ENCODE measurements at places on chromosomes 7 and 10.

DNA sequence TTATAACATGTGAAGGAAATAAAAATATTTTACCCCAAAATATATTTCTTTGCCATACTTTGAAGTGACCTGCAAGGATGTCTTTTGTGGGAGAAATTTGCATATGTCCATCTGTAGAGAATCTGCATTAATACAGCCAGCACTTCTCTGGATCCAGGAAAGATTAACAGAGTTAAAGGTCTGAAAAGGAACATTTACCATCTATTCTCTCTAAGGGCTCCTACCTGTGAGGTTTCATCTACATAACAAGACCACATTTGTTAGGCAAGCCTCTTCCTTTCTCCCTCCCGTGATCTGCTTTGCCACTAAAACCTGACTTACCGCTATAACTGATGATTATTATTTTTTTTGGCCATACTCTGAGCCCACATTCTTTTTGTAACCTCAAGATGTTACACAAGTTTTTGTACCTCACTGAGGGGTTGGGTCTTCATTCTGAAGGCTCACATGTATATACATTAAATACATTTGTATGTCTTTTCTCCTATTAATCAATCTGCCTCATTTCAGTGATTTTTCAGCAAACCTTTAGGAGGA is 129.4 kb downstream of the AKR1D1 start:
- no peak for DNase-seq

- no peak for DNase-seq
These were observed 92.6 kb downstream of the RGS10 start for GRCh38 chr10:119449760-119450461.

DNA sequence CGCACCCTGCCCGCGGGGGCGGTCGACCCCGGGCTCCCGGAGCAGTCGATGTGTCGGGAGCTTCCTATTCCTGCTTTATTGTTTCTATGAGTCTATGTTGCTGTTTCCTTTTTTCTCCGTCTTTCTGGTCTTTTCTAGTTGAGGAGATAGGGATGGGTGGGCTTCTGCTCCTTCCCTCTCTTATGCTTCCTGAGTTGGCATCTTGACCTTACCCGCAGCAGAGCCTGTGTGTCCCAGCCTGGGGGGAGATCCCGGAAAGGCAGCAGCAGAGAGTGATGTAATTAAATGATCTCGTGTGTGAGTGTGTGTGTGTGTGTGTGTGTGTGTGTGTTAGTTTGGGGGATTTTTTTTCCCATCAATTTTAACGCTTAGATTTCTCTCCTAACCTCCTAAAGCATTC is 486 bp upstream of the SORCS1 start:
- DNase-seq, result peak; percentile 35

DNA sequence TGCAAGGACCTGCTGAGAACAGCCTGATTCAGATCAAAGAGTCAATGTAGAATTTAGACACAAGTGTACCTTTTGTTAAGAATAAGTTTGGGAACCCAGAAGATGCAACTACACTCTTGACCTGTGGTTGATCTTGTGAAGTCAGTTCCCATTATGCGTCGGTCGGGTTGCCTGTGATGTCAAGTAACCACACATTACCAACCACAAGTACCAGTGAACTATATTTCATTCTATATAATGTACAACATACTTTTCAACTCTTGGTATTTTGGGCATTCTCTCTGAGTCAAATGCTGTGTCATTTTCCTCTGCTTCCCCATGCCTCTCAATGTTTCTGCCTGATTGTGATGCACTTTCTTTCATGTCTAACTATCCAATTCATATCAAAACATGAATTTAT is 426.2 kb downstream of the ETV1 start:
- no peak for DNase-seq

DNA sequence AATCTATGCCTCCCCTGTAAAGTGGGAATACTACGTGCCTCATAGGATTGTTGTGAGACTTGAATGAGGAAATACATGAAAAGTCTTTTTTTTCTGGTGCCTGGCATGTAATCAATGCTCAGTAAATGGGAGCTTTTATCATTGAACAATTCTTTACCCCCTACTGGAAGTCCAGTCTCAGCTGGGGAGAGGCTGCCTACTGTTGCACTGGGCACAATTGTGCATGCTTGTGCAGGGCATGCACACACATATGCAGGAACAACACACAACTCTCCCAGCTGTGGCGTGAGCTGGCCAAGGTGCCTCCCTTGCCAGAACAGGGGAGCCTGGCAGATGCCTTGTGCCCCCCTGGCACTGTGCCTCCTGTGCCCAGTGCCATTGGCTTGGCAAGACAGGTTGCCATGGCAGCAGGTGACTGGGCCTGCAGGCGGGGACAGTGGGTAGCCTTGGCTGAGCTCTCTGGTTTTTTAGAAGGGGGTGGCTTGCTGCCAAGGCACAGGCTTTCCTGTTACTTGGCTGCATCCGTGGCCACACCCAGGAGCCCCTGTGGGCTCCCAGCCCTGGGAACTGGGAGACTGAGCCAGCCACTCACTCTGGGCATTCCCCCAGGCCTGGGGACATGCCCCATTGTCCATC is 16.1 kb upstream of the PALD1 start:
- no peak for DNase-seq

DNA sequence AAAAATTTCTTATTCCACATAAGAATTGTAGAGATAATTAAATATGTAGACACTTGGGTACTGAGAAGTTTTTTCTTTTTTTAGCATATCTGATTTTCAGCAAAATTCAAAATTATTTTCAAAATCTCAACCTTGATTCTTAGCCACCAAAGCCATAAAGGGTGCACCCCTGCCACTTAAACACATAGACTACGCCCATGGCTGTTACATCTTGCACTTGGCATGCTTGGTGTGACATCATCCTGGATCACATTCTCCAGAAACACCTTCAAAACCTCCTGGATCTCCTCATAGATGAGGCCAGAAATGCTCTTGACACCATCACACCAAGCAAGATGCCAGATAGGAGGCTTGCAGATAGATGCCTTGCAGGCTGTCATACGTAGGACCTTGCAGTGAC is 89.1 kb upstream of the KLF14 start:
- DNase-seq, result no peak

- DNase-seq, result no peak
These were observed 42.9 kb downstream of the RAB18 start for GRCh38 chr10:27547047-27547446.

DNA sequence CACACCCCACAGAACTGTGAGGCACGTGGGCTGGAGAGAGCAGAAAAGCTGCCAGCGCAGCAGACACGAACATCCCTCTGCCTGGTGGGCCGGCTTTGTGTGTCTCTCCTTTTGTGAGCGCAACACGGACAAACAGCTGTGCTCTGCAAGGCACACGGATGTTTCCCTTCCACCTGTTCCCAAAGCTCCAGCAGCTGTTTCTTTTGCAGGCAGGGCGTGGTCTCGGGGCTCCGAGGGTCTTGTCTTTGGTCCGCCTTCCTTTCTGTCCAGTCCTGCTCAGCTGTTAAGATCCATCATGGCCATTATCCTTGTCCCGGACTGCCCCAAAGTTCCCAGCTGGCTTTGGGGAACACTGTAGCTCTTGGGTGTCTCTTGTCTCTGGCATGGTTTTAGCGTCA is 32.7 kb upstream of the SH2B2 start:
- DNase-seq, result no peak

DNA sequence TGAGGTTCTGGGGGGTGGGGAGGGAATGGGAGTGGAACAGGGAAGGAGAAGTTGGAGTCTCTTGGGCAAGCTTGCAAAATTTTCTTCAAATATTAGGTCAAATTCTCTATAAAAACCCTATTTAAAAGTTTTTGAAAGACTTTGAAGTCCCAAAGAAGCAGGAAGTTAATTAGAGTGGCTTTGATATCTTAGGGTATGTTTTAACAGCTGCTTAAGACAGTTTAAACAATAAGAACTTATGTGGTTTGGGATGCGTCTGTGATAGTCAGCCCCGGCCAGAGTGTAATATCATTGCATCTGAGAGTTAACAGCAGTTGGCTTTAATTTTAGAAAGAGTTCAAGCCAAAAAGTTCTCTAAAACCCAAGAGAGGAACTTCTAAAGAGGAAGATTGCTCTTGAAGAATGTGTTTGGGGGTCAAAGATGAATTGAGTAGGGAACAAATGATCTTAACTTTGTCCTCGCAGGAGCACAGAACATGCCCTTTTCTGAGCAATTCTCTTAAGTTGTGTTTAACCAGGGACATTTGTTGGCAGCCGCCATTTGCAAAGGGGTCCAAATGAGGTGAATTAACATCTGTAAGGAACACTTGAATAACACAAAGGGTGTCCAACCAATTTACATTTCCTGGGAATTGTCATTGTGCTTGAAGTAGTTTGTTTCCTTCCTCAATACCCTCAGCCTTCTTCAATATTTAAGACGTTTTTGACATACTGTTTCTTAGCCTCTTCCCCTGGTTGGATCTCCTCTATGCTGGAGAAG is 182.4 kb downstream of the PTEN start:
- DNase-seq, result no peak

DNA sequence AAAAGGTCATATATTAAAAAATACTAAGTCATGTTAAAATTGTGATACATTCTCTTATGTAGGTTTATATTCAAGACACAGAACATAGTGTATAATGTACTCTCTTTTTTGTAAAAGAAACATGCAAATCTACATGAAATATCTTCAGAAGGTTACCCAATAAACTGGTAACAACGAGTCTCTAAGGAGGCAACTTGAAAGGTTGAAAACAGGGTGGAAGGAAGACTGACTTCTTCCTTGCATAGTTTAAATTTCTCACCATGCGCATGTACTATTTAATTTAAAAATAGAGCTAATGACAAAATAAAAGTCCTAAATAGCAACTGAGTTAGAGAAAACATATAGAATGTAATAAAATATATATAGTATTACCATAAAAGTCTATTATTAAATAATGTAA is 132.5 kb downstream of the NT5C2 start:
- no peak for DNase-seq

GRCh38 chr10:72277340-72277995 is 3.7 kb downstream of the DDIT4 start:
- DNase-seq, result no peak
